Activated T-cell treated with anti-CD3 and anti-CD28 coated beads, Interleukin-2, amount 50 U/mL, for 48 hours (primary cell): ENCODE measurements at places on chromosomes 4 and X.

- no peak for DNase-seq
Observed at GRCh38 chrX:94424456-94424855, 750.5 kb downstream of the FAM133A start.

GRCh38 chrX:112083624-112084326, 1.2 kb upstream of the TRPC5 start:
- DNase-seq = no peak

- peak; percentile 34 for DNase-seq
Observed at GRCh38 chrX:132488180-132488705, 595 bp downstream of the MBNL3 start.

DNA sequence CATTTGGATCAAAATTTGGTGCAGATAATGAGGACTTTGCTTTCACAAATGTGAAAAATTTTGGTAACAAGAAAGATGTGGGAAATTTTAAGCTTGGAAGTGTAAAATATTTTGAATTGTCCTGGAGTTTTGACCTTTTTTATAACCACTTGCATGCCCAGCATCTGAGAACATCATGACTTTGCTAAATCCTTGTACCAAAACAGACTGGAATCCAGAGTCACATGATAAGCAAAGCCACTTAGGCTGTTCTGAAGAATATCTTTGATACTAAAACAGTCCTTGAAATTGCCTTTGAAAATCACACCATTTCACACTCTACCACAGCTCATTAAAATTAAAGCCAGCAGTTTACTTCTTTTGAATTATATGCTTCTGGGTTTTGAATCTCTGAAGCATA, 2.5 kb upstream of the PPM1K start:
- DNase-seq = no peak

GRCh38 chr4:8893624-8894423, 22.2 kb upstream of the HMX1 start:
- no peak for DNase-seq

DNA sequence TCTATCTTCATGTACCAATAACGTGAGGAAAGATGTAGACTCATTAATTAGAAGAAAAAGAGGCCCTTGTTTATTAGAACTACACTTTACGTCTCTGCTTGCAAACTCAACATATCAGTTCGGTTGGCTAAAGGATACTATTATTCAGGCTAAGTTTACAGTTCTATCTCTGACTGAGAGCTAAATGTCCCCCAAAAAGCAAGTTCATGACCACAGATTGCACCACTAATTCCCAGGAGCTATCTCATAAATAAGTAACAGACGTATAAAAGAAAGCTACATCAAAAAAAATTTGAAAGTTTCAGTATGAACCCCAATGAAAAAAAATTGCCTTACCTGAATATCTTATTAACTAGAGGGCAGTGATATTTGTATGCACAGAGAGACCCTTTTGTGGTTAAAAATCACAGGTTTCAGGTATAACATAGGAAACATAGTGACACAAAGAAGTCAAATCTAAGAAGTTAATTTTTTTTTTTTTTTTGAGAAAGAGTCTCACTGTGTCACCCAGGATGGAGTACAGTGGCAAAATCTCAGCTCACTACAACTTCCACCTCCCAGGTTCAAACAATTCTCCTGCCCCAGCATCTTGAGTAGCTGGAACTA, 128.9 kb downstream of the MAB21L2 start:
- DNase-seq = no peak

- no peak for DNase-seq
Observed at GRCh38 chrX:3268829-3269228, 77.6 kb downstream of the MXRA5 start.

DNA sequence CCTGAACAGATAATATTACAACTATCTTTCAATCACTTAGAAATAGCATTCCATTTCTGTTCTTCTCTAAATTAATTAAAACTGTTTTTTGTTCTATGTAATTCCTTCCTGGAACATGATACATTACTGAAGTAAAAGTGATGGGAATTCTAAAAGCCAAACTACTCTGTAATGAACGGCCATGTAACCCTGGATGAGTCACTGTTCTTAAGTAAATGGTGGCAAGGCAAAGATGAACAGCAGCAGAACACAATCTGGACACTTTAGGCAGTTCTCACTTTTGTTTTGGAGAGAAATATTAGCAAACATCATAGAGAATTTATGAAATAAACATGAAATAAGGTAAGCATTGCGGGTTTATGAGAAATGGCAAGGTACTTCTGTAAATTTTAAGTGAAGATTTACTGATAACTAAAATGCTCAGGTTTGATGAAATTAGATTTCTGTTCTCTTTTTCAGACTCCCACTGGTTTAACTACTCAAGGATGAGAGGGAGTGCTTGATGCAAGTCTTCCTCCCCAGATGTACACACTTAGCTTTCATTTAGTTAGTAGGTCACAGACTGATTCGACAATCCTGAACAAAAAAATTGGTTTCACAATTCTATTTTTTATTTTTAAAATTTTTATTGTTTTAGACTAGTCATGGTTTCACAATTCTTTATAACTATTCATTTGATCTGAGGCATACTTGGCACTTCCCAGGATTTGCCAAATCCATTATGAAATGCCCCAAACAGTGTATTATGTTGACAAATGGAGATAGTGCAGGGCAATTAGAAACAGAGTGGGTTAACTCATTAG, 964 bp upstream of the GPR82 start:
- no peak for DNase-seq

DNA sequence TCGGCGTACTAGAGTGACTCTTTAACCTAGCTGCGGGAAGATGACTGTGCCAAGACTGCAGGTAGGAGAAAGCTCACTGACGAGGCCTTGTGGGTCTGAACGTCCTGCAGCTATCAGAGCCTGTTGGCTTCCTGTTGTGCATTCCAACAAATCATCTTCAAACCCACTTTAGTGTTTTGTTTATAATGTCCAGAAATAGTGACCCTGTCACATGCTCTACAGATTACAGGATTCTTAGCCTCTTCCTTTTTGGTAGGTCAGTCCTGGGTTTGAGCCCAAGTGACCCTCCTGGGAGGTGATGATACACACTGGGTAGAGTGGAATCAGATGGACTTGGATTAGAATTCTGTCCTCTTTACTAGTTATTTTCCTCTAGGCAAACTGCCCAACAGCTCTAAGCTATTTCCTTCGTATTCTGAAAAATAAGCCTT, 33.2 kb downstream of the HTT start:
- DNase-seq = no peak

DNA sequence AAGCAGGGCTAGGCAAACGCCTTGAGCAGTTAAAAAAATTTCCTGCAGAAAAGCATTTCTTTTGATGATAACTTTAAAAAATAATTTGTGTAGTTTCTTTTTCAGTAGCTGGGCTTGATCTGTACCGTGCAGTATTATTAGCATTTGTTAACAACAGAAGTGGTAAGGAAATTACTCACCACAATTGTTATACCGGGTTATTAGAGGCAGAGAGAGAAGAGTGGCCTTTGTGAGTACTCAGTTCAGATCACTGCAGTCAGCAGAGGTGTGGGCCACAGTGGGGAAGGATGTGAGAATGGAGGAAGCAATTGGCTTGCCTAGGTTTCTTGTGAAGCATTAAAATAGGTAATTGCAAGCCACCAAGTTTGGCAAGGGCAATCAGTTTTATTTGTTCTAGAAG, 14.3 kb upstream of the IL21 start:
- DNase-seq = no peak

DNA sequence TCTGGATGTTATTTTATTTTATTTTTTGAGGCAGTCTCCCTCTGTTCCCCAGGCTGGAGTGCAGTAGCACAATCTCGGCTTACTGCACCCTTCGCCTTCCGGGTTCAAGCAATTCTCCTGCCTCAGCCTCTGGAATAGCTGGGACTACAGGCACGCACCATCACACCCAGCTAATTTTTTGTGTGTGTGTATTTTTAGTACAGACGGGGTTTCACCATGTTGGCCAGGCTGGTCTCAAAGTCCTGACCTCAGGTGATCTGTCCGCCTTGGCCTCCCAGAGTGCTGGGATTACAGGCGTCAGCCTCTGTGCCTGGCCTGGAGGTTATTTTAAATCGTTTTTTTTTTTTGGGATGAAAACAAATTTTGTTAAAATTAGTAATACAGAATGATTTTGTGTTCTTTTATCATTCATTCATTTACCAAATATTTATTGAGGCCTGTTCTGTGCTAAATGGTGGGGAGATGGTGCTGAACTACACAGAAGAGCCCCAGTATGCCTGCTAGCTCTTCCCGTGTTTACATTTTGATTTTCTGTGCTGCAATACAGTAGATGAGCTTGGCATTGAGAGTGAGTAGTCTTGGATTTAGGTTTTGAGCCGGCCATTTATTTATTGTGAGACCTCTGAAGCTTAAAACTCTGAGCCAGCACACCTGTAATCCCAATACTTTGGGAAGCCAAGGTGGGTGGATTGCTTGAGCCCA, 22.7 kb downstream of the ADD1 start:
- DNase-seq = no peak

DNA sequence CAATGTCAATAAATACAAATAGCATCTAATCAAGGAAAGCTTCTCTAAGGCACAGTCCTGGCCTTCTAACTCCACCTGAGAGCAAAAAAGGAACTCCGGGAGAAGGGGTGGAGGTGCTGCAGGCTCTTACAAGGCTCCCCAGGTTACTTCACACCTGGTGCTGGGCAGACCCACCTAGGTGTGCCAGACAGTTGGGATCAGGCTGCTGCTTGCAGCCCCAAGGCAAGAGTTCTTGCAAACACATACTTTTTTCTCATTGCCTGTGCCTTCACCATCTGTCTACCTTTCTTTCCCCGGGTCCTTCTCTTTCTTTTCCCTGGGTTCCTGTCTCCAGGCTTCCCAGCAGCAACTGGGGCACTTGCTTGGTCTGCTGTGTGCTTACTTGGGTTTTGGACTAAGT, 81.4 kb upstream of the STIM2 start:
- DNase-seq = no peak

- DNase-seq = no peak
Observed at GRCh38 chr4:1614854-1615595, 69.1 kb downstream of the FAM53A start.

DNA sequence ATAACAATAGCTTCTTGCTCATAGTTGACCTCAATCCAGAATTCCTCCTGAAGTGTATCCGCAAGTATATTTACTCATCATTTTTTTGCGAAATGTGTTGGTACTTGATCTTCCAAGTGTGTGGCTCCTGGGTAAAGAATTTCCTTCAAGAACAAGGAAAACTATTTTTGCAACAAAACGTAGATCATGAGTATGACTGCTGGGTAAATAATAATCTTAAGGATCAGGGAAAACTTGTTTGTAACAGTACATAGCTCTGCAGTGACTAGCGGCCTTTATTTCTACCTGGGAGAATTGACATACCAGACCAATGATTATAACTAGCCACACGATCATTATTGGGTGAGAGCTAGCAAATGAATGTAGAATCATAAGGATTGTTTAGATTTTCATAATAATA, 1311.7 kb downstream of the ARAP2 start:
- DNase-seq = no peak

DNA sequence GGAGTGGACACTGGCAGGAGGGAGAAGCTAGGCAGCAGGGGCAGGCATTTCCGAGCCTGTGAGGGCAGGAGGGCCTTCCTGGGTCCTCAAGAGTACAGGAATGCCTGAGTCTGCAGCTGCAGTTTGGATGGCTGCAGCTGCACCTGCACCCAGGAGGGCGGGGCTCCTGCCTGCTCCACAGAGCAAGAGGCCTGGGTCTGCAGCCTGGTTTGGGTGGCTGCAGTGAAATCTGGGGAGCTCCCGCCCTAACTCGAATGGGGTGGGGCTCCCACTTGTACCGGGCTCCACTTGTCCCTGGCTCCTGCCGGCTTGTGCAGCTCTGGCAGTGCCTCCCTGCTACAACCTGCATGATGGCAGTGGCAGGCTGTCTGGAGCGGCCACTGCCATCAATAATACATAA, 436.0 kb downstream of the ARHGAP24 start:
- no peak for DNase-seq

DNA sequence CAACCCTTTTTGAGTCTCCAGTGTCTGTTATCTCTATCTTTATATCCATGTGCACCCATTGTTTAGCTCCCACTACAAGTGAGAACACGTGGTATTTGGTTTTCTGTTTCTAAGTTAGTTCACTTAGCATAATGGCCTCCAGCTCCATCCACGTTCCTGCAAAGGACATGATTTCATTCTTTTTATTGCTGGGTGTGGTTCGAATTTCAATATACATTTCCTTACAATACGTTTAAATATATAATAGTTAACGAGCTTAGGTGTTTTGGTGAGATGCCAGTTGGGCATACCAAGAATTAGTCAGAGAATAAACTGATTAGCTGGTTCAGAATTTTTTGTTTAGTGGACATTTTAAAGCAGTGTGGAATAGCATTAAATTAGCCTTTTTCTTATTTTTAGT, 196.7 kb downstream of the CFAP47 start:
- DNase-seq = no peak

- DNase-seq = no peak
Observed at GRCh38 chr4:72463724-72464123, 105.3 kb downstream of the ADAMTS3 start.

DNA sequence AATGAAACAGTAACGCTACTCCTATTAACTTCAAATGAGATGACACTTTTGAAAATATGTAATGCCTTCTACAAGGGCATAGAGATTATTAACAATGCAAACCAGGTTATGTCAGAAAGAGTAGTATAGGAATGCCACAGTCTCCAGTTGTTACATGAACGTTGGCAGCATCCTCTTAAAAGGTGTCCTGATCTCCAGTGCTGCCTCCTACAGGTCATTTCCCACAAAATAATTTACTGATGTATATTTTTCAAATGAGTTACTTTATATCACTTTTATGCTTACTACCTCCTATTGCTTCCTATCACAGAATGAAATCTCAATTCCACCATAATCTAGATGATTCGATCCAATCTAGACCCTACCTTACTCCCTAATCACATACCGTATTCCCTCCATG, 195.2 kb upstream of the EPHA5 start:
- no peak for DNase-seq

- no peak for DNase-seq
Observed at GRCh38 chr4:168900080-168900479, 110.0 kb downstream of the CBR4 start.

GRCh38 chr4:54746218-54746617, 88.5 kb downstream of the KIT start:
- DNase-seq = no peak

- DNase-seq = no peak
Observed at GRCh38 chr4:103415801-103416200, 217.7 kb upstream of the CENPE start.

DNA sequence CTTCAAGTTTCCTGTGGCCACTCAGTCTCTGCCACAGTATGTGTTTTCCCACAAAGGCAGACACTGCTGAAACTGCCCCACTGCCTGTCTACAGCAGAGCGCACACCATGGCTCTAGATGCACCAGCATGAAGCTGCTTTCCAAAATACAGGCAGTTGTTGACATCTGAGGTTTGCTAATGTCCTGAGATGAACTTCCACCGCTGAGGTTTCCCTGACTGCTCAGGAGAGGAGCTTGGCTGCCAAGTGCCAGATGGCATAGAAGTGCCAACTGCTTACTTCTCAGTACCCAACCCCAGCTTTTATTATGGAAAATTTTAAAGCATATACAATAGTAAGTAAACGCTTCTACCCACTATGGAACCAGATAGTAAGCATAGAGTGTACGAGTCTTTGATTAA, 61.0 kb upstream of the EXOC1L start:
- DNase-seq = no peak

- no peak for DNase-seq
Observed at GRCh38 chr4:141899103-141899502, 262.7 kb downstream of the IL15 start.

- no peak for DNase-seq
Observed at GRCh38 chrX:23389196-23389792, 54.6 kb downstream of the PTCHD1 start.
